ENCODE measurements at places on chromosomes 16 and 17. TPM values are rescaled to one million over a fixed set of nuclear protein-coding genes. Genes with fewer than 3 reads are reported as not detected.
A peak's percentile ranks its signal among the peaks of the same experiment; 100 is the strongest.

Gene DECR2
- total RNA-seq, result 17.5 TPM

DNA sequence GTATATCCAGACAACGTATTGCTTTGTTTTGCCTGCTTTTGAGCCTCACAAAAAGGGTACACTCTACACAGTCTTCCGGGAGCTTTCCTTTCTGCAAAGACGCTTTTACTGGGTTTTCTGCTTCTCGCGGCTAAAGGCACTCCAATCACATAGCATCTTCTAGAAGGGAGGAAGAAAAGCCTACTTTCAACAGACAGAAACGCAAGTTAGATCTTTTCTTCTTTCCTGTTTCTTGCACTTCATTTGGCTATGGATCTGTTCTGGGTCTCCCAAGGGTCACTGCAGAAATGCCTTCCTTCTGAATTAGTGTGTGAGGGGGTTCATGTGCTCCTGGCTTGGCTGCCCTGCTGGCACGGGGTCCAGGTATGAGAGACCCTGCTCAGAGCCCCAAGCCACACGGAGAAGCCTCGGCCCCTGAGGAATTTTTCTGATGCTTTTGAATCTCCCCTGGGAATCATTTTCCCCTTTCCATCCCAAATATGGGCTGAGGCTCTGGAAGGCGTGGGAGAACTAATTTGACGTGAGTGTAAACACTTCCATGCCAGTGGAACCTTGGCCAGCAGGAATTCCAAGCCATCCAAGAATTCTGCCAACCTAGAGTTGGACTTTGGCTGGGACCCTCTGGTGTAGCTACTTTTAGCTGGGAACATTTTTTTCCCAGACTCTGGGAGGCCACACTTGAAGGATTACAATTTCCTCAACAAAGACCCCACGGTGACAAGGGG is 49.6 kb upstream of the NKD1 start:
- DNase-seq, result no peak

GRCh38 chr16:84647828-84648594 is at the start of gene KLHL36:
Gene KLHL36, plus strand, starts transcription at chr16:84648511. Its CDS starts 2,357 bp downstream, at chr16:84650868.
- peak; percentile 57 for DNase-seq

DNA sequence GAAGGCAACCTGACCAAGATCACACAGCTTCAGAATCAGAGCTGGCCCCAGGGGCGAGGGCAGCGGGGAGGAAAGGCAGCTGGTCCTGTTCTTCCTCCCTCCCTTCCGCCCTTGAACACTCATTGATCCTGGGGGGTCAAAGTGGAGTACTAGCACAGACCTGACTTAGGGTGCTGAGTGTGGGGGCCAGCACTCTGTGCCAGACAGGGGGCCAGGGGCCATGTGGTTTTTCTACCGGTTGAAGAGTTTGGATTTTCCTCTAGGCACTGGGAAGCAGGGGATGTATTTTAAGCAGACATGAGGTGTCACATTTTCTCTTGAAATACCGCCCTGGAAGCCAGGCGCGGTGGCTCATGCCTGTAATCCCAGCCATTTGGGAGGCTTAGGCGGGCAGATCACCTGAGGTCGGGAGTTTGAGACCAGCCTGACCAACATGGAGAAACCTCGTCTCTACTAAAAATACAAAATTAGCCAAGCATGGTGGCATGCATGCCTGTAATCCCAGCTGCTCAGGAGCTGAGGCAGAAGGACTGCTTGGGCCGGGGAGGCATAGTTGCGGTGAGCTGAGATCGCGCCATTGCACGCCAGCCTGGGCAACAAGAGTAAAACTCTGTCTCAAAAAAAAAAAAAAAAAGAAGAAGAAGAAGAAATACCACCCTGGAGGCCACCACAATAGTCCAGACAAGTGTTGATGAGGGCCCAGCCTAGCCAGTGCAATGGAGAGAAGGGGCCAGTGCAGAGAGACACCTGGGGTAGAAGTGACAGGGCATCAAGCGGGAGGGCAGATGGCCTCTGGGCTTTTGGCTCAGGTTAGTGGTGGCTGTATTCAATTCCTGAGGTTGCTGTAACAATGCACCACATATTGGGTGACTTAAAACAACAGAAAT is 15.3 kb downstream of the OSBPL7 start:
- no peak for DNase-seq

All from dermis blood vessel endothelial cell (primary cell).